ENCODE measurements at places on chromosomes 1 and 21.

- no peak for DNase-seq
These were observed 33.5 kb downstream of the PDPN start for GRCh38 chr1:13617108-13617507.

- DNase-seq = no peak
These were observed 193.9 kb downstream of the NFIA start for GRCh38 chr1:61276246-61276645.

- no peak for DNase-seq
These were observed 28.9 kb upstream of the H3-3A start for GRCh38 chr1:226033582-226033981.

GRCh38 chr1:119831027-119831426 lies 19.8 kb upstream of the REG4 start:
- no peak for DNase-seq

DNA sequence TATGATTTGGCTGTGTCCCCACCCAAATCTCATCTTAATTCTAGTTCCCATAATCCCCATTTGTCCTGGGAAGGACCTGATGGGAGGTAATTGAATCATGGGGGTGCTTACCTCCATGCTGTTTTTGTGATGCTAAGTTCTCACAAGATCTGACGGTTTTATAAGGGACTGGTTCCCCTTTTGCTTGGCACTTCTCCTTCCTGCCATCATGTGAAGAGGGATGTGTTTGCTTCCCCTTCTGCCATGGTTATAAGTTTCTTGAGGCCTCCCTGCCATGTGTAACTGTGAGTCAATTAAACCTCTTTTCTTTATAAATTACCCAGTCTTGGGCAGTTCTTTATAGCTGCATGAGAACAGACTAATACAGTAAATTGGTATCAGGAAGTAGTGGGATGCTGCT lies 114.1 kb downstream of the ZNF648 start:
- DNase-seq = no peak

- DNase-seq = peak; percentile 6
These were observed 484 bp downstream of the DFFB start for GRCh38 chr1:3857791-3858129.

DNA sequence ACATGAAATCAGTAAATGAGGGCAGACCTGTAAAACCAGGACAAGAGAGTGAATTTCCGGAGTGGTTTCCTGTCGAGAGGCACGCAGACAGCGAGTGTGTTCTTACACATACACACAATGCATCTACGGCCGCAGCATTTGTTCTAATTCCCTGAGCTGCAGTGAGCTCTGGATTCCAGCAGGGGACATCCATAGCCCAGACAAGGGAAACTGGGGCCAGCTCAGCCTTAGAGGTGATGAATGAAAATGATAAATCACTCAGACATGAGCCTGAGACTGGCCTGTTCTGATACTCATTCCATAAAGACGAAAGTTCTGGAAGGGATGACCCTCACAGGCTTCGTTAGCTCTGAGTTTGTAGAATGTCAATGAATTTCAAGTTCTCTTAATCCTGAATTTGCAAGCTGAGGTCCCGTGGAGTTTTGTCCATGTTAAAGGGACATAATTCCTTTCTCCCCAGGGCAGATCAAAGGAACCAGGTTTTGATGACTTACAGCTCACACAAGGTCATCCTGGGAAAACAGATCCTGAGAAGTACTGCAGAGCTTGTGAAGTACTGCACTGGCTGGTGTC lies 207.9 kb upstream of the C1orf87 start:
- peak; percentile 73 for DNase-seq

DNA sequence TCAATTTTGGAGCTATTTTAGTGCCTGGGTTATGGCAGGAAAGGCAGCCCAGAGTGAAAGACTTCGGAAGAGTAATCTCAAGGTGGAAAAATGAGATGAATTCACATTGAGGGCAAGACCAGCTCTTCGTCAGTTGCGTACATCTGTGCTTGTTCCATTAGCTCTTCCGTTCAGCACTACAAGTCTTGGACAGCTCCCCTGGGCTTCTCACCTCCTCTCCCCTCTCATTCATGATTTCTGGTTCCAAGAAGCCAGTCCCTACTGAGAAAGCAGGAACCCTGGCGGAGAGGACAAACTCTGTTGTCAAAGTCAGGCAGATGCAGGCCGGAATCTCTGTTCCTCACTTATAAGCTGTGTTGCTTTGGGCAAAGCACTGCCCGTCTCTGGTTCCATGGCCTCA lies 76.5 kb downstream of the ACTL8 start:
- DNase-seq = peak; percentile 71

DNA sequence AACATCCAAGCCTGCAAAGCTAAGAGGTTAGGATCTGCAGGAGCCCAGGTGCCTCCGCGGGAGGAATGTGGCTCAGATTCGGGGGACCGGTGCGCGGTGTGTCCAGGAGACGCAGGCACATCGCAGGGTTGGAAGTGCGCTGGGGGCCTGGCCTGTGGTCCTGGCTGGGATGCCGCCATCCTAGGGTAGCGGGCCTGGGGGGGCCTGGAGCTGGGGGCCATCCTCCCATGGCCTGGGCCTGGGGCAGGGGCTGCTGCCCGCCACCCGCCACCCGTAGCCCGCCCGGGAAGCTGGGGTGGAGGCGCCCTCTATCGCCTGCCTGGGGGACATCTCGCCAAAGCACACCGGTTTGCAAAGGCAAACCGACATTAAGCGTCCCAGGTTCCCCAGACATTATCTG lies 170.6 kb upstream of the ARHGEF16 start:
- peak; percentile 52 for DNase-seq

DNA sequence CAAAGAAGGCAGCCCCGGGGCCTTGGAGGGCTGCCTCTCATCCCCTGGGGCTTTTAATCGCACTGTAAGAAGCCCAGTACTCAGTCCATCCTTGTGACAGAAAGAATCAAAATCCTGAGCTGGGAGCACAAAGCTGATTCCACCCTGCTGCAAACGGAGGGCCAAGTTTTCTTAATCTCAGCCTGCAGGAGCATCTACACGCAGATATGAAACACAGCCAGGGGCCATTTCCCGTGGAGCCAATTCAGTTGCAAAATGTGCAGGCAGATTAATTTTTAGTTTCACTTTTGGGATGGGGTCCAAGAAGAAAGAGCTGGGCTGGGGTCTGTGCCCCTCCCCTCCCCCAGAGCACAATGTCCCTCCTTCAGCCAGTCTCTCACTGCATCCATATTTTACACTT lies 4.4 kb downstream of the LYPD8 start:
- no peak for DNase-seq

DNA sequence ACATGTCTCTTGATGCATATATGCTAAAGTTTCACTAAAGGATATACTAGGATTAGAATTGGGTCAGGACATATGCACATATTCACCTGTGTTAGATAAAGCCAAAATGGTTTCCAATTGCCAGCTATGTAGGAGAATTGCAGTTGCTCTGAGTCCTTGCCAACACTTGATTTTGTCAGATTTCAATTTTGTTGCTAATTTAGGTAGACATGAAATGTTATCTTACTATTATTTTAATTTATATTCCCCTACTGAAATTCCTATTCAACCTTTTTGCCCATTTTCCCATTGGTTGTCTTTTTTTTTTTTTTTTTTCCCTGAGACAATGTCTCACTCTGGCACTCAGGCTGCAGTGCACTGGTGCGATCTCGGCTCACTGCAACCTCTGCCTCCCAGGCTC lies 13.4 kb downstream of the HDAC1 start:
- no peak for DNase-seq

DNA sequence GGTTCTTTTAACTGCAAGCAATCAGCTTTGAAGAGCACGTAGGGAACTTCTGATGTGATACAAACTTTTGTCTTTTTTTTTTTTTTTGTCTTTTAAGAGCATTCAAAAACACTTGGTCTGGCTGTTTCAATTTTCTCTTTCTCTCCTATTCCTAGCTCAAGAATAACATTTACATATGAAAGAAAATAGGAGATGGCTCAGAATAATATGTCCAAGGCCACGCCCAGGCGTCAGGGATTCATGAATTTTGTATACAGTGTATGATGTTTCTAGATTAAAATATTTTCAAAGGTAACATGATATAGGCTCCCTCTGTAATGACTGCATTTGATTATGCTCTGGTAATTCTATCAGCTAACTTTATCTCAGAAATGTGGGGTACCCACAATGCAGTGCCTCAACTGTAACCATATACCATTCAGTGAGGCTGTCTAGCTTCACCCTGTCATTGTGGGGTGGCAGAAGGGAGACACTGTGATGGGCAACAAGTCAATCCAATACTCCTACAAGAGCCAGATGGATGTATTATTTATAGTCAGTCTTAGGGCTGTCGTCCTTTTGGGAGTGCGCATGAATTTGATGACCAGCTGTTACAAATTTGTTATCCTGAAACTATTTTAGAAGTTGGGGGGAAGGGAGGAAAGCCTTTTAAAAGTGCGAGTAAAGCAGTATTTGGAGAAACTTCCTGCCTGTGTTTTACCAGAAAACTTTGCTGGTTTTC lies 1.5 kb upstream of the AKNAD1 start:
- no peak for DNase-seq

- peak; percentile 62 for DNase-seq
These were observed 1.4 kb upstream of the IL24 start for GRCh38 chr1:206895837-206896242.
